ENCODE measurements at places on chromosomes 11 and 22. TPM values are rescaled to one million over a fixed set of nuclear protein-coding genes. Genes with fewer than 3 reads are reported as not detected.

DNA sequence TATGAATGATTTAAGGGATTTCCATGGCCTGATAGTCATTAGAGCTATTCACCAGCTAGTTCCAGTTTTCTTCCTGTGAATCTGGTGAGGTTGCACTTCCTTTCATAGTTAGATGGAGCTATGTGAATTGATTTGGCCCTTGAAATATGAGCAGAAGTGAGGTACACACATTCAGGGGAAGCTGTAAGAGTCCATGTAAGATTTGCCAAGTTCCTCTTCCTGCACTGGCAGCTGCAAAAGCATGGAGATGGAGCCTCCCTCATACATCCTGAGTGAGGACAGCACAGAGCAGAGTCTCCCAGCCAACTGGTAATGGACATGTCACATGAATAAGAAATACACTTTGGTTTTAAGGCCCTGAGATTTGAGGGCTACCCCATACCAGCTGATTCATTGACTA is 111.7 kb downstream of the CD44 start:
- DNase-seq, result no peak

DNA sequence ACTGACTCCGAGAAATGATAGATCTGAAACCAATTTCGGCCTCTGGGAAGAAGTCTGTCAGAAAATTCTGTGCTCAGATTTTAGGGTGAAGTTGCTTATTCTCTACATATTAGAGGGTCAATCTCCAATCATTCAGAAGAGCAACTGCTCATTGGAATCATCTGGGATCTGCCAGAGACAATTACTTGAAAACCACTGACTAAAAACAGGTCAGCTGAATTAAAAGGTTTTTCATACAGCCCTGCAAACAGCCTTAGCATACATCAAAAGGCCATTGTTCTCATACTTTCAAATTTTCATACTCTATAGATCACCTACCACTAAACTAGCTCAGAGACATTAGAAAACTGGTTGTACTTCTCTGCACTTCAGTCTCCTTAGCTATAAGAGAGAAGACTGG is 289.7 kb upstream of the PITPNB start:
- no peak for DNase-seq

NKAPD1 gene
- total RNA-seq, result 11.9 TPM

ARHGEF17 gene
- 26.4 TPM for total RNA-seq

Data from epithelial cell of proximal tubule (primary cell).